Naive thymus-derived CD8-positive, alpha-beta T cell (primary cell): ENCODE measurements at places on chromosomes 16 and 17. TPM values are rescaled to one million over a fixed set of nuclear protein-coding genes. Genes with fewer than 3 reads are reported as not detected.

The KLHL36 gene
- 157 TPM for total RNA-seq

The HOXB9 gene
- total RNA-seq = not detected

The IL21R gene
- total RNA-seq = 29.4 TPM

The DBF4B gene
- 9.2 TPM for total RNA-seq

The CPNE7 gene
- total RNA-seq = 0.23 TPM

The PDILT gene
- total RNA-seq = not detected

The KRTAP2-2 gene
- total RNA-seq = not detected

The KRTAP1-4 gene
- total RNA-seq = not detected

The SPNS3 gene
- 4.3 TPM for total RNA-seq

The OR1F1 gene
- not detected for total RNA-seq

The PSMB3 gene
- total RNA-seq = 94.1 TPM

The ABCA8 gene
- total RNA-seq = not detected

The KIF19 gene
- not detected for total RNA-seq

The SAP30BP gene
- total RNA-seq = 121 TPM

The C16orf92 gene
- total RNA-seq = not detected

The CDH11 gene
- total RNA-seq = not detected

The SECTM1 gene
- not detected for total RNA-seq

The RAB37 gene
- total RNA-seq = 34.0 TPM

The FOXN1 gene
- total RNA-seq = not detected

The TP53TG3F gene
- not detected for total RNA-seq

The SNF8 gene
- total RNA-seq = 63.7 TPM

The ABCA10 gene
- total RNA-seq = 5.5 TPM

The ADGRG1 gene
- 0.77 TPM for total RNA-seq

The RAI1 gene
- 35.2 TPM for total RNA-seq

The MAPT gene
- 0.69 TPM for total RNA-seq

The AHSP gene
- total RNA-seq = not detected

The RHBDL1 gene
- total RNA-seq = 1.4 TPM

The SPATA33 gene
- total RNA-seq = 7.7 TPM

The ALOX15 gene
- total RNA-seq = 0.60 TPM

The CPHXL2 gene
- not detected for total RNA-seq

The ANKS4B gene
- total RNA-seq = not detected

The SSTR5 gene
- not detected for total RNA-seq

The CRISPLD2 gene
- total RNA-seq = not detected

The ATP1B2 gene
- 0.96 TPM for total RNA-seq

The PERCC1 gene
- 2.3 TPM for total RNA-seq

The PPY gene
- not detected for total RNA-seq

The OR3A3 gene
- not detected for total RNA-seq

The SPATA32 gene
- 0.75 TPM for total RNA-seq

The PTGES3L gene
- total RNA-seq = 0.38 TPM

The TUBG1 gene
- total RNA-seq = 16.3 TPM

The DLG4 gene
- total RNA-seq = 8.4 TPM

The CTRB1 gene
- not detected for total RNA-seq

The GGT6 gene
- total RNA-seq = not detected

The PIRT gene
- not detected for total RNA-seq

The KRT36 gene
- total RNA-seq = not detected

The GAS2L2 gene
- 0.36 TPM for total RNA-seq

The CA7 gene
- total RNA-seq = not detected

The RGS11 gene
- not detected for total RNA-seq

The CDRT15L2 gene
- total RNA-seq = not detected

The ZFP1 gene
- 14.0 TPM for total RNA-seq

The CASKIN1 gene
- 0.08 TPM for total RNA-seq

The SLC22A31 gene
- not detected for total RNA-seq

The AKAP10 gene
- 70.7 TPM for total RNA-seq

The CLTC gene
- 89.6 TPM for total RNA-seq

The PLA2G10 gene
- not detected for total RNA-seq

The TSNAXIP1 gene
- 1.0 TPM for total RNA-seq

The TMIGD1 gene
- not detected for total RNA-seq
